ENCODE measurements at places on chromosomes 16 and 17.

GRCh38 chr16:86791287-86792035, 213.1 kb downstream of the FOXL1 start:
- DNase-seq, result no peak

DNA sequence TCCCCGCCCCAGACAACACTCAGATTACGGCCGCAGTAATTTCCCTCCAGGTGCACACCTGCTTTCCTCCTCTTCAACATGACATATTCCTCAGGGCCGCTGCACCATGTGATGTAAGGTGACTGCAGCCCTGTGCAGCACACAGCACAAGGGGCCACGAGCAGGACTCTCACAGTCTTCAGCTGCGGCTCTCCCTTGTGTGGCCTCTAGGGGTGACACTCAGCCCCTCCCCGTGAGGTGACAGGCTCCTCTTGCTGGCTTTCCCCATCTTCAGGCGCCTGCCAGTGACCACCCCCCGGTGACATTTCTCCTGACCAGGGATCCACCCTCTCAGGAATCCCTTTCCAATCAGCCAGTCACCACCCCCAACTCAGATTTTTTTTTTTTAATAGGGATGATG, 31.3 kb upstream of the ABCC3 start:
- DNase-seq, result no peak

DNA sequence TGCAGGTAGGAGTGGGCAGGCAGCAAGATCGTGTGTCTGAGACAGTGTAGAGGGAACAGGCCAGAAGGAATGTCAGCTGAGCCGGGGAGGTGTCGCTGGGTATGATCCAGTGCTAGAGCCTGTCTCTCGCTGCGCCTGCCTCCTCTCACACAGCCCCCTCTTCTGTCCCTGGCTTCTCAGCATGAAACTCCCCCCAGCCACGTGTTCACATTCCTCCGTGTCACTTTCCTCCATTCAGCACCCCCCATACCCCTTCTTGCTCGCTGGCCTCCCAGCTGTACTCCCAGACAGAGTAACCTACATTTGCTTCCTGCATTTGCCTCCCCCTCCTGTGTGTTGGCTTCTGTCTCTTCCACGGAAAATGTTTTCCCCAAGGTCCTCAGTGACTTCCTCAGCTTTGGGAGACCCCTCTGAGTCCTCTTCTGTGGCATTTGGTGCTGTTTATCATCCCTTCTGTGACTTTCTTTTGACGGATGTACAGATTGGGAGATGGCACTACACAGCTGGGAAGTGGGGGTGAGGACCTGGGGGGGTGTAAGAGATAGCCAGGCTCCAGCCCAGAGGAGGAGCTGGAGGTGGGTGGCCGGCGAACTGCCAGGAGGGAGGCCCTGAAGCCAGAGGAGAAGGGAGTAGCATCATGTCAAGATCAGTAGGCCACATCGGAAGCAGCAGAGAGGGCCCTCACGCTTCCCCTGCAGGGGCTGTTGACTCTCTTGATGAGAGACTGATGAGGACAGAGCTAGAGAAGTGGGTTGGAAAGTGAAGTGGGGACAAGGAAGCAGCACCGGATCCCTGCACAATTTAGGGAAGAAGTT, 19.2 kb downstream of the SGF29 start:
- no peak for DNase-seq

DNA sequence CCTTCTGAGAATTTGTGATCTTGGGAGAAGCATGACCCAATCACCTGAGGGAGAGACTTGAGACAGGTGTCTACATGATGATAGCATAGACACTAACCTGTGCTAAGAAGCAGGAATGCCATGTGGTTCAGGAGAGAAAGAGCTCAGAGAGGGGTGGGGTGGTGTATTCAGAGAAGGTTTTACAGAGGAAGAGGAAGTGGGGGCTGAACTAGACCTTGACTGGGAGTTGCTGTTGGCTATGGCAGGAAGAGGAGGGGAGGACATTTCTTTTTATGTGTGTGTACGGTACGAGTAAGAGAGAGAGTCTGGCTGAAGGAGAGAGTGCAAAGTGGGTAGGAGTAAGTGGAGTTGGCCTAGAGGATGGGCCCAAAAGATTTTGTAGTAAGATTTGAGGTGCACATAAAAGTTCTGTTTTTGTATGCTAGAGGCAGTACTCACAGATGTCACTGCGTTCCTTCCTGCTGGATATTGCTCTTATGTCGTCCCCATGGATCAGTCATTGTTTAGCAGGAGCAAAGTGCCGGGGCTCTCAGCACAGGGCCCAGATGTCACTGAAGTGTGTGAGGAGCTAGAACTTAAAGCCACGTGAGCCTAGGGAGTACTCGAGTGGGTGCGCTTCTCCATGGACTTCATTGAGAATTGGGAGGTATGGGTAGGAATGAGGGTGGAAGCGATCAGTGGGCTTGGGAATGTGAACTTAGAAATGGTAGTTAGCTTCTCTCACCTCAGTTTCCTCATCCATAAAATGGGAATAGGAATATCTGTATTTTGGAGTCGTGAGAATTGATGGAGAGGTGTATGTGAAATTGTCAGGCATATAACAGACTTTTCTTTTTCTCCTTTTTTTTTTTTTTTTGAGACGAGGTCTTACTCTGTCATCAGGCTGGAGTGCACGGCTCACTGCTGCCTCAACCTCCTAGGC, 22.1 kb downstream of the SLC7A6 start:
- peak; percentile 44 for DNase-seq

DNA sequence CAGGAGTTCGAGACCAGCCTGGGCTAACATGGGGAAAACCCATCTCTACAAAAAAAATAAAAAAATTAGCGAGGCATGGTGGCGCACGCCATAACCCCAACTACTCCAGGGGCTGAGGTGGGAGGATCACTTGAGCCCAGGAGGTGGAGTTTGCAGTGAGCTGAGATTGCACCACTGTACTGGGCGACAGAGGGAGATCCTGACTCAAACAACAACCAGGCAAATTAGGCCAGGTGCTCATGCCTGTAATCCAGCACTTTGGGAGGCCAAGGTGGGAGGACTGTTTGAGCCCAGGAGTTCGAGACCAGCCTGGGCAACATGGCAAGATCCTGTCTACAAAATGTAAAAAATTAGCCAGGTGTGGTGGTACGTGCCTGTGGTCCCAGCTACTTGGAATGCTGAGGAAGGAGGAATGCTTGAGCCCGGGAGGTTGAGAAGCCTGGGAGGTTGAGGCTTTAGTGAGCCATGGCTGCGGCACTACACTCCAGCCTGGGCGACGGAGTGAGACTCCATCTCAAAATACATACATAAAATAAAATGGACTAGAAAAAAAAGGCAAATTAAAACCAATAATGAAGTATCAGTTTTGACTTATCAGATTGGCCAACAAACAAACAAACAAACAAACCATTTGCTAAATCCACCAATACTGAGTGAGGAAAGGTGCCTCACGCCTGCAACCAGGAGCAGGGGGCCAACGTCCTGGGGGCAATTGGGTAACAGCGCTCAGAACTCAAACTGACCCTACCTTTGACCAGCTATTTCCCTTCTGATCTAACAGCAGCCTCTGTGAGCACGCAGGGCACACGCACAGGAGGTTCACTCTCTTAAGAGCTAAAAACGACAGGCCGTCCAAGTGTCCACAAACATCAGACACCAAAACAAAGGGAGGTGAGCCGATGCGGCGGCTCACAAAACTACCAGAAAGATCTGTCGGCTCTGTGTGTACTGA, 19.4 kb upstream of the FASN start:
- DNase-seq, result no peak

DNA sequence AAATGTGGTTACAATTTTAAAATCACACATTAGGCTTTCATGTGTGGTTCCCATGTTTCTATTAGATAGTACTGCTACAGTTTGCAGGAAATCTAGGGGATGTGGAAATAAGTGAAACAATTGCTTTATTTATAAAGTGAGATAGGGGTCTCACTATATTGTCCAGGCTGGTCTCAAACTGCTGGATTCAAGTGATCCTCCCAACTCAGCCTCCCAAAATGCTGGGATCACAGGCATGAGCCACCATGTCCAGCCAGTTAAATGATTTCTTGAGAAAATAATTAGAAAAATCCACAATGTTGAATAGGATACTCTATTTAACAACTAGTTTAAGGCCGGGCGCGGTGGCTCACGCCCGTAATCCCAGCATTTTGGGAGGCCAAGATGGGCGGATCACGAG, 42.0 kb downstream of the UBE2G1 start:
- DNase-seq, result no peak

GRCh38 chr16:67254801-67255552, 6.2 kb downstream of the SLC9A5 start:
- no peak for DNase-seq

GRCh38 chr16:66587881-66588600, 8.8 kb downstream of the CMTM2 start:
- DNase-seq, result no peak

GRCh38 chr17:3835410-3836229, 10.4 kb downstream of the NCBP3 start:
- DNase-seq, result no peak

DNA sequence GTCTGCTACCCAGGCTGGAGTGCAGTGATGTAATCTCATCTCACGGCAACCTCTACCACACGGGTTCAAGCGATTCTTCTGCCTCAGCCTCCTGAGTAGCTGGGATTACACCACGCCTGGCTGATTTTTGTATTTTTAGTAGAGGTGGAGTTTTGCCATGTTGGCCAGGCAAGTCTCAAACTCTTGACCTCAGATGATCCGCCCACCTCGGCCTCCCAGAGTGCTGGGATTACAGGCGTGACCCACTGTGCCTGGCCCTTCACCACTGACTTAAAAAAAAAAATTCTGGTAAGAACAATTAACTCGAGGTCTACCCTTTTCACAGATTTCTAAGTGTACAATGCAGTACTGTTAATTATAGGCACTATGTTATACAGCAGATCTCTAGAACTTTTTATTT, 279.4 kb downstream of the PARN start:
- DNase-seq, result no peak

DNA sequence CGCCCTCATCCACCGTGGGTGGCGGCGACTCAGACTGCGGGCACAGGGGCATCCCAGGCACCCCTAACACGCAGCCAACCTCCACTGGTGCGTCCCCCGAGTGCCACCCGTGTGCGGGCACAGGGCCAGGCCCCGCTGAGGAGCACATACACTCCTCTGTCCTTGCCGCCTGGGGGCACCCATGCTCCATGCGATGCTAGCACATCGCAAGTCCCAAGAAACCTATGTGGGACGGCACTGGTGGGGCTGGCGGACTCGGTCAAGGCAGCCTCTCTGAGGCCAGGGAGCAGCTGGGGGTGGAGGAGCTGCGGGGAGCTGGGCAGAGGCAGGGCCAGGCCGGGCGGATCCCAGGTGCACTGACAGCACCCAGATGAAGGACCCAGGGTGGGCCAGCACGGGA, 4.0 kb downstream of the ZNF598 start:
- DNase-seq, result no peak

GRCh38 chr17:56756536-56756935, 77.2 kb downstream of the C17orf67 start:
- DNase-seq, result no peak

DNA sequence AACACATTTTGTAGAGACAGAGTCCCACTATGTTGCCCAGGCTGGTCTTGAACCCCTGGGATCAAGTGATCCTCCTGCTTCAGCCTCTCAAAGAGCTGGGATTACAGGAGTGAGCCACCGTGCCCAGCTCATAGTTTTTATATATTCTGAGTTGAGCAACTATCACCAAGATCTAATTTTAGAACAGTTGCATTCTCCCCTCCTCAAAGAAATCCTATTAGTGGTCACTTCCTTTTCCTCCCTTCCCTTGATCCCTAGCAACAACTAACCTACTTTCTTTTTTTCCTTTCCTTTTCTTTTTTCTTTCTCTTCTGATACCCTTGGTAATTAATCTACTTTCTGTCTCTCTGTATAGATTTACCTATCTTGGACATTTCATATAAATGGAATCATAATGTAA, 61.5 kb upstream of the B4GALNT2 start:
- no peak for DNase-seq

- no peak for DNase-seq
Observed at GRCh38 chr17:33023790-33024189, 32.1 kb downstream of the SPACA3 start.

DNA sequence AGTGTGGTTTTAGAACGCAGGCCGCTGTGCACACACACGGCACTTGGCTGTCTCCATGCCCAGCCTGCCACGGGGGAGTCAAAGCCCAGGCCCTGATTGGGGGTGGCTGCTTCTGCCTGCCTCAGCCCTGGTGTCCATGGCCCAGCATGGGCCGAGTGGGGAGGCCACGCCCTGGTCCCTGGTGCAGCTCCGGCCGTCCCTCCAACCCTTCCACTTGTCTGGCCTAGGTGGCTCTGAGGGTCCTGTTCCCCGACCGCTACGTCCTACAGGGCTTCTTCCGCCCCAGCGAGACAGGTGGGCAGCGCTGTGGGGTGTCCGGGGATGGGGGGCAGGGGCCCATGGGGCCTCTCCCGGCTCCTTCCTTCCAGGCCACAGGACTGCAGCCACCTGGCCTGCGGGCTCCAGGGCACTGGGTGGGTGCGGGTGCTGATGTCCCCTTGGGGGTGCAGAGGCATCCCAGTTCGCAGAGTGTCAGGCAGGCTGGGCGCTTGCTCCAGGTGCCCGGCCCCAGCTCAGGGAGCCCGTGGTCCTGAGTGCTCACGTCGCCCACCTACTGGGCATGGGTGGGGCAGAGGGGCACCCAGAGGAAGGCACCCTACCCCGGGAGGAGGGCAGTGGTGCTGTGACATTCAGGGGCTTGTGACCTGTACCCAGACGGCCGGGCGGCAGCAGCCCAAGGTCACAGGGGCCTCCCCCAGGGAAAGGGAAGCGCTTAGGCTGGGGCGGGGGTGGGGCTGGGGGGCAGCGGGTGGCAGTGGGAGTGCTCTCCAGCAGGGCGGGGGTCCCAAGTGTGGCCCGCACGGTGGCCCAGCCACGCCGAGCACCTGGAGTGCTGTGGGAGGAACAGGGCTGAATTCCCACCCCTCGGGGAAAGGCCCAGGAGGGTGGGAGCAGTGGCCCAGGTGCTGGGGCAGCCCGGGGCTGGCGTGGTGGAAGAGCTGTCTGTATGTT, 11.8 kb downstream of the CENPX start:
- DNase-seq, result no peak

DNA sequence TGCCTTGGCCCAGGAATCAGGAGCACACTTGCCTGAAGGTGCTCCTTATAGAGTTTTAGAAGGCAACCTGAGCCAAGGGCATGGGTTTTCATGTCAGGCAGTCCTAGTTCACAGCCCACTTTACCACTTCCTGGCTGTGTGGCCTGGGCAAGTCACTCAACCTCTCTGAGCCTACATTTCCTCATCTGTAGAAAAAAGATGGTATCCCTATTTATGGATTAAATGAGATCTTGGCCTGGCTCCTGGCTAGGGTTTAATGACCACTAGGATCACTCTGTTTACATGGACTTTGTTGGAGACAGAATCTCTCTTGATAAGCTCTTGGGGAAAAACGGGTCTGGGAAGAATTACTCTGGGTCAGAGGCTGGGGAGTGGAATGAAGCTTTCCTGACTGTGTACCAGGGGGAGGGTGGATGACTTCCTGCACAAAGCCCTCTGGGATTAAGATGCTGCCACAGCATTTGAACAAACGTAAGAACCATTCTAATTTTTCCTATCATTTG, 2.3 kb downstream of the MT2A start:
- DNase-seq, result no peak

DNA sequence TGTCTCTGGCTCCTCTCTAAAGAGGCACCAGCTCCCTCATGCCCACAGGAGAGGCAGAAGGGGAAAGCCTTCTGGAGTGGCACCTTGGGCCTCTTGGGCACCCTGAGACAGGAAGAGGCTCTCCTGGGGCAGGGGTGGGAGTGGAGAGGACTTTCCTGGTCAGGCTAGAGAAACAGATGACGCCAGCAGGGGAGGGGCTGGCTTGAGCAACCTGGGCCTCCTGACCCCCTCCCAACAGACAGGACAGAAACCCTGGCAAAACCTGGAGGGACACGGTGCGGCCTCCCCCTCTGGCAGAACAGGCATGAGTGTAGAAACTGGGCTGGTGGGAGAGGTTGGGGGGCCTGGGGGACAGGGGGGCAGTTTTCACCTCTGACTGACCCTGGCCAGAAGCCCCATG, 6.1 kb downstream of the SMIM5 start:
- no peak for DNase-seq

All from activated T-helper 1 cell treated with anti-CD3 and anti-CD28 coated beads, Interleukin-12 subunit alpha, Interleukin-12 subunit beta, Interleukin-2, Interleukin-4 antibody, amounts not matched to agents 30 ng/mL and 10 ng/mL and 1 ng/mL, durations not matched to agents 14 hours and 24 hours and 36 hours (primary cell).